ENCODE measurements at places on chromosomes 16 and 17.
A peak's percentile ranks its signal among the peaks of the same experiment; 100 is the strongest.

DNA sequence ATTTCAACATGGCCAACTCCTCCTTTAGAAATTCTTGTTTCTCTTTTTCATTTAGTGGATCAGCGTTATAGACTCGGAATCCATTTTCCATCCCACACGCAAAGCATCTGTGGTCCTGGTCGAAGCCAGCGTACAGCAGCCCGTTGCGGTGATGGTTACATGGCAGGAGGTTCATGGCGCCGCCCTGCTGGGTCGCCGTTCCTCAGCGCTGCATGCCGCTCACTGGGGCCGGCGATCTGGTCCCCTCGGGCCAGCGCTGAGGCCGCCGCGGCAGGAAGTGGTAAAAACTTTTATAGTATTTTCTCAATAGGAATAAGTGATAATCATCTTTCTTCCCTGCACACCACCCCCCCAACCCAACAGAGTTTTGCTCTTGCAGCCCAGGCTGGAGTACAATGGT lies 29.9 kb upstream of the RHOT1 start:
- no peak for DNase-seq

- peak; percentile 71 for DNase-seq
These were observed 523 bp downstream of the NAGLU start for GRCh38 chr17:42536372-42537155.

GRCh38 chr17:74857191-74857590 lies 2.5 kb downstream of the GRIN2C start:
- DNase-seq, result peak; percentile 49

GRCh38 chr17:42872251-42872965 lies 21.4 kb downstream of the AOC3 start:
- no peak for DNase-seq

Measured in cerebellar cortex (tissue), 1 donor.